Hematopoietic multipotent progenitor cell treated with erythropoietin and hydrocortisone succinate and interleukin-3 and kit ligand, for 8 days (in vitro differentiated cells): ENCODE measurements at places on chromosomes 12 and 14.
A peak's percentile ranks its signal among the peaks of the same experiment; 100 is the strongest.

DNA sequence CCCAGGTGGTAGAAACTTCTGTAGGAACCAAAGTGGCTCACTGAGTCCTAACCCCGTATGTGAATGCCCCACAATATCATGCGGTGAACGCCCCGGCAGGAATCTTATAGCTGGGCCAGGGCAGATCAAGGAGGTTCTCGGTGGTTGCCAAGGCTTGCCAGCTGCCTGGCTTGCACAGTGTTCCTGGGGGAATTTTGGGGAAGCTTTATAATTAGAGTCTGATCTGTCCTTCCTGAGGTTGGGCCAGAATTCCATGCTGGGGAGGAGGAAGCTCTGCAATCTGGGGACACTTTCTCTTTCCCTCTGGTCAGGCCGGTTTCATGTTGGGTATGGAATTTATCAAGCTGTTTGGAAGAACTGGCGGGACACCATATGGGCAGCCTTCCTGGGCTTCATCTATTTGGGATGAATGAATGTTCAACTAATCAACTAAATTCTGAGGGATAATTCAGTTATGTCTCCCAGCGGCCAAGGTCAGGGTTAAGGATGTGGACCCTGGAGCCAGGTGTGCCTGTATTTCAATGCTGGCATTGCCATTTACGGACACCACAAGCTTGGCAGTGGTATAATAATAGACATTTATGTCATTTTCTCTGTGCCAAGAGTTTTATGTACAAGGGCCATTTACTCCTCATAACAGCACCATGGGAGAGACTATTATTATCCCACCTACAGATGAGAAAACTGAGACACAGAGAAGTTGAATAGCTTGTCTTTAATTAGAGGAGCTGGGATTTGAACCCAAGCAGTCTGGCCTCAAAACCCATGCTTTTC is 54.3 kb downstream of the SVOP start:
- DNase-seq, result no peak

DNA sequence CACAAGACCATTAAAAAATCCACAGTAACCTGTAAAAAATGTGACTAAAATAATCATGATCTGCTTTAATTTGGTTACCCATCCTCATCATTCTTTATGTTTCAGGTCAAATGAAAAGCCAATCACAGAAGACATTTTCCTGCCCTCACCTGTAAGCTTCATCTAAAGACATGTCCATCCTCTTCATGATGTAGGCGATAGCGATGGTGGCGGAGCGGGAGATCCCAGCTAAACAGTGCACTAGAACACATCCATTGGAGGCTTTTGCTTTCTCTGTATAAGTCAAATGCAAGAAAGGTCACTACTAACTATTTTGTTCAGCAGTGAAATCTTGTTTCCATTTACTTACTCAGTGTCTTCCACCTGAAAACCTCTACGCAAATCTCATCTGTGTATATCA is 82.6 kb downstream of the DUSP16 start:
- DNase-seq, result no peak

DNA sequence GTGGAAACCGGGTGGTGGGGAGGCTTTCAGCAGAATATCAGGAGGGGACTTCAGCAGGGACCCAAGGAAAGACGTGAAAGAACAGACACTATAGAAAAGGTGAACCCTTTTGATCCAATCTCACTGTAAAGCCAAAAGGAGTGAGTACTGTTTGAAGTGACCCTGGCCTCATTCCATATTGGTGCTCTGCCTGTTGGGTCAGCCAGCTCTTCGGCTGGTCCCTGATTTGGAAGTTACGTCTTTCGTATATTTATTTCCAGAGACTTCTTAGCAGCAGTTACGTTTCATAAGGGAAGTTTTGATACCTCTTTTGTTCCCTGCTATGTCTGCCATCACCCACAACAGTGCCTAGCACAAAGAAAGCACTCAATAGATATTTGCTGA is 21.9 kb downstream of the WNT5B start:
- no peak for DNase-seq

DNA sequence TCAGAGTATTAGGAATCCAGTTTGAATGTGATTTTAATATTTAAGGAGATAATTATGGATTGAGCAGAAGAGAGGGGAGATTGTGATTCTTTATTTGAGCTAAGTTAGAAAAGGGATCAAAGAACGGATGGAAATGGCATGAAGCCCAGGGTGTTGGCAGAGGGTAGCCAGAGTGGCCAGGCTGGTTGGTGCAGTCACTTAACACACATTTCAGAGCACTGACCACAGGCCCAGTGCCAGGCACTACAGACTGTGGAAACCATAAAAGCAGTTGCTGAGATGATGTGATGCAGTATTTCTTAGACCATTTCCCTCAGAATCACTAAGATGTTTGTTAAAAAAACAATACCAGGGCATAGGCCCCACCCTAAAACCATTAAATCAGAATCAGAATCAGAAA is 167.7 kb upstream of the AMIGO2 start:
- DNase-seq, result no peak

DNA sequence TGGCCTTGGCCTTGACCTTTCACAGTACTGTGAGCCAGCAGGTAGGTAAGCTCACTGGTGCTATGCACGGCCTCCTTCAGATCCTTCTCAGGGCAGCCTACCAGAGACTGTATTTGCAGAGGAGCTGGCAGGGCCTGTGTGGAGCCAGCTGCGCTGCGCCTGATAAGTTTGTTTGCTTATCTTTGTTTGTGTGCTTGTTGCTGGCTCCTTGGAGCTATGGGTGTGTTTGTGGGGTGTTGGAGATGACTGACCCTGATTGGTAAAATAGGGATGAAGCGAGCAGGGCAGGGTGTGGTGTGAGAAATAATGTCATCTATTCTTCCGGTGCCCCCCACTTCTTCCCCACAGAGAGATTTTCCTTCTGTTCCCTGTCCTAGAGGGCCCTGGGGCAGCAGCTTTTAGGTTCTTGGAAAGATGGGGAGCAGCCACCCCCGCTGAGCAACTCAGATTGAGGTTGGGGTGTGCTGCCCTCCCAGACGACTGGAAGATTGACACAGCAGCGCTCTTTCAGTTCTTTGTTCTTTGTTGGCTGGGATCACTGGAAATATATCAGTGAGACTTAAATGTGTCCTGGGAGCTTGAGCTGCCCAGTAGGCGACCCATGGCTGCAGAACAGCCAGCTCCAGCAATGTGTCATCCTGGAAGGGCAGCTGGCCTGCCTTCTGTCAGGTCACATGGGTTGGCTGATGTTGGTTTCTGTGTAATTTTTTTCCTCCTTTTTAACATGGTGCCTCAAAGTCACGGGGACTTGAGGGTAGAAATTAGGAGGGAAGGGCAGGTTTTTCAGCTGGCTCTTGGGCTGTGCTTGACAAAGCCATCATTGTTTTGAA is 19.6 kb downstream of the MLXIP start:
- peak; percentile 98 for DNase-seq

GRCh38 chr14:104355101-104356019 is 217.0 kb downstream of the KIF26A start:
- no peak for DNase-seq

DNA sequence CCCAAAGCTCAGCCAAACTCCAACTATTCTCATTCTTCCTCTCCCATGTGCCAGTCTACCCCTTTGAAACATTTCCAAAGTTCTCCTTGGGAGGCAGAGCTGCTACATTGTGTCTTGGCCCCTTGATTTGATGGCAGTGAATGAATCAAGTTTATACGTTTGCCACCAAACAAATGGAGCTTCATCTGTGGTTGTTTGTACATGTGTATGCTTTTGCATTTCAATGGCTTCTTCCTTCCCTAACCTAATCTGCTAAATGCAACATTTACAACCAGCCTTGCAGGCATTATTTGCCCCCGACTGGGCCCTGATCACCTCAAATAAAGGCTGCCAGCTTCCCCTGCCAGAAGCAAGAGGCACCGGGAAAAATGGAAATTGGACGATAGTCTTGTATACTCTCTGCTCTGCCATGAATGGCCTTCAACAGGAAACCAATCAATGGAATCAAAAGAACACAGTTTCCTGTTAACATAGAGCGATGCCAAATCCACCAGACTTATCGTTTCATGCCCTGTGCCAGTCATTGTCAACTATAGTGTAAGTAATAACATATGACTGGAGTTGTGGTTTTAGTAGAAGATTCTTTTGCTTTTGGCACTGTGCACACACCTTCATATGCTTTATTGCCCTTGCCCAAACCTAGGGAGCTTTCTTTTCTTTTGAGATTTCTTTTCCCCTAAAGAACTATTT is 97.8 kb downstream of the TMEM30B start:
- DNase-seq, result no peak

GRCh38 chr14:105203057-105203531 is 22.0 kb upstream of the NUDT14 start:
- peak; percentile 46 for DNase-seq

- DNase-seq, result no peak
Observed at GRCh38 chr14:44854114-44854513, 107.6 kb downstream of the KLHL28 start.

DNA sequence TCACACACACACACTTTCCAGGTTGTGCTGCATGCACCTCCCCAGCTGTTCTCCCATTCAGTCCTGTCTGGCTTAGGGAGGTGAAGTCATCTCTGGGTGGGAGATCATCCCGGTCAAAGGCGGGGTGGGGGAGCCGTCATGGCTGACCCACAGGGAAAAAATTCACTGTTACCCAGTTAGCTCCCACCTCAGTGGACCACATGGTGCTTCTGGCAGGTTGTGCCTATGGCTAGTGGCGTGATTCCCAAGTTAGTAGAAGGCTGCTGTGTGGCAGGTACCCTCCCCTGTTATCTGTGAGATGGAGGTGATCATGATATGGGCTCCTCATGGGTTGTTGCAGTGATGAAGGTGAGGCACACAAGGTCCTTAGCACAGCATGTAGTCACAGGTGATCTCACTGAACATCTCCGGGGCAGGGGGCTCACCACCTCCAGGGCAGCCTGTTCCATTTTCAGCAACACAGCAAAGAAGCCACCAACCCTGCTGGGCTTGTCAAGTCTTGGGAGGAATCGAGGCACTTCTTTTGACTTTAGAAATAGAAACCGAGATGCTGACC is 154.9 kb upstream of the CCND2 start:
- DNase-seq, result no peak
